ENCODE measurements at places on chromosomes 12 and 14. TPM values are rescaled to one million over a fixed set of nuclear protein-coding genes. Genes with fewer than 3 reads are reported as not detected.

- no peak for DNase-seq
Observed at GRCh38 chr14:90336985-90337384, 5.2 kb upstream of the NRDE2 start.

DNA sequence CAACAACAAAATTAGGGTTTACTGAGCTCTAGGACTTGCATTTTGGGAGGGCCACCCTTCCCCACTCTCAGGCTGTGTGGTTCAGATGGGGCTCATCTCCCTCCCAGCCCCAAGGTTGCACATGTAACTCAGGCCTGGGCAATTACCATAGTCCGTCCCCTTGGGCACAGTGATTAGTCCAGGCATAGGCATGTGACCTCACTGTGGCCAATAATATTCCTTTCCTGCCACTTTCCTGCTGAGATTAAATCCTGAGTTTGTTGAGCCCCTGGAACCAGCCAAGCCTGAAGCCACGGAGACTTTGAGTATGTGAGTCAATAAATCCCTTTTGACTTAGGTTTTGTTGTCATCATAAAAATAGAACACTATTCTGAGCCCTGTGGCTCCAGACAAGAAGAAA is 113.0 kb downstream of the AACS start:
- DNase-seq, result no peak

- no peak for DNase-seq
Observed at GRCh38 chr12:133120385-133121191, 9.5 kb downstream of the ZNF891 start.

SOAT2 gene
- 0.13 TPM for total RNA-seq

GRCh38 chr14:93778453-93778852 is 9.8 kb downstream of the PRIMA1 start:
- no peak for DNase-seq

DNA sequence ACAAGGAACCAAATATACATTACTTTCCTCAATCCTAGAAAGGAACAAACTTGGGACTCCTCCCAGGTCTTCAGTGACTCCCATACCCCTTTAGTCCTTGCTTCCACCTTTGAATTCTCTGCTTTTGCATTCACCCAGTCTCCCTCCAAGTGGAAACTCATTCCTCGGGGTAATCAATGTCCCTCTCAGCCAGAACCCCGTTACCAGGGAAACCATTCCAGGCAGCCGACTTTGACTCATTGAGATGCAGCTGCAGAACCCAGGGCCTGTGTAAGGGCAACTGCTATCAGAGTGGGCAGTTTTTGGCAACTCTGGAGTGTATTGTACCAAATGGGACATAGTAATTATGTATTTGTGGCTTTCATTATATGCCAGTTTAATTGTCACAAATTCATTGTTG is 186.2 kb downstream of the NRXN3 start:
- no peak for DNase-seq

DNA sequence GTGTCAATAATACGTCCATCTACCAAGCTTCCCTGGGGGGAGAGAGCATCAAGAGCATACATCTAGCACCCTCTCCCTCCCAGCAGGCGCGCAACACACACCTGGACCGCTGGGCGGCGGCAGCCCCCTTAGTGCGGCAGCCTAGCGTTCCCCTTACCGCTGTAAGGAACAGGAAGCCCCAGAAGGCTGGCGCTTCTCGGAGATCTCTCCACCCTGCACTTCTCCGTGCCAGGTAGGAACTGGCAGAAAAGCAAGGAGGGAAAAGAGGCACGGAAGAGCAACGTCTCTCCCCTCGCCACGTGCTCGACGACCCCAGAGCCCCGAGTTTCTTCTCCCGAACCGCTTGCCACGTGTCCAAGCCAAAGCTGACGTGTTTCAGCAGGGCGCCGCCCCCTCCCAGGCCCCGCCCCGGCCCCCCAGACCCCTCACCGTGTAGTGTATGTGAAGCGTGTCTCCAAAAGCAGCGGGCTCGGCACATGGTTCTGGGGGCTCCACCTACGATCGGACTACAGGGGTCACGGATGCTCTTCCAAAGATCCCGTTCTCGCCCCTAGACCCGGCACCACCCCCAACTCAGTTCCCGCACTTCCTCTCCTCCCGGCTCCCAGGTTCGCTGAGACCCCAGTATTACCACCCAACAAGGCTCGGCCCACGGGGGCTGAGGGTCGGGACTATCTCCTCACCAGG is 532 bp downstream of the FKBP11 start:
- peak; percentile 25 for DNase-seq

- DNase-seq, result no peak
Observed at GRCh38 chr12:132888852-132889251, 1.4 kb upstream of the CHFR start.

GRCh38 chr14:68666236-68666635 is 126.6 kb downstream of the ZFP36L1 start:
- peak; percentile 5 for DNase-seq

DNA sequence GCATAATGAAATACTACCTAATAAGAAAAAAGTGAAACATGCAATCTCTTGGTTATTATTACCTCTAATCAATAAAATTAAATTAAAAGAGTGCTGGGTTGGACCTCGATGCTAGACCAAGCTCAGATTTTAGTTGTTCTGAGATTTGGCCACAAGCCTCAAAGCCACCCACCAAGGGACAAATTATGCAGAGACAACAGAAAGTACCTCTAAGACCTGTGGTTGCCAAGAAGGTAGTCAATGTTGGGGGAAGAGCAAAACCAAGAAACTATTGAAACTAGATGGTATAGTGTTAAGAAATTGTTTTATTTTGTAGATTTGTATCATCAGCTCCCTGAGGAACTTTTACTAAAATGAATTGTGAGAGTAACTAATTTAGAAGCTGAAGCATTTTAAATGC is 43.8 kb upstream of the ARID2 start:
- no peak for DNase-seq

DNA sequence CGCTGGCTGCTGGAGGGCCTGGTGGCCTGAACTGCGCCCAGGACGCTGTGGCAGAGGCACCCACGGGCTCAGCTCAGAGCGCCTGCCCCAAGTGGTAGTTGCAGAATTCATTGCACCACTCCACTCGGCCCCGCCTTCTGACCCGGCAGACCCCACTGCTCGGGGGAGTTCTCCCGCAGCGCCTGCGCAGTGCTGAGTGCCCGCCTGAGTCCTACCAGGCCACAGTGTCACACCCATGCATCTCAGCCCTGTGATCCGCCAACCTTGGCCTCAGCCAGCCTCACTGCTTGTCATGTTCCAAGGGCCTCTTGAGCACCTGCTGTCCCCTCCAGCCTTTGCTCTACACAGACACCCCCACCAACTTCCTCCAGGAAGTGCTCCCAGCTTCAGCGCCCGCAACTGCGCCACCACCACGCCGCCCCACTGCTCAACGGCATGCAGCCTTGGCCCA is 12.2 kb downstream of the DEGS2 start:
- no peak for DNase-seq

DNA sequence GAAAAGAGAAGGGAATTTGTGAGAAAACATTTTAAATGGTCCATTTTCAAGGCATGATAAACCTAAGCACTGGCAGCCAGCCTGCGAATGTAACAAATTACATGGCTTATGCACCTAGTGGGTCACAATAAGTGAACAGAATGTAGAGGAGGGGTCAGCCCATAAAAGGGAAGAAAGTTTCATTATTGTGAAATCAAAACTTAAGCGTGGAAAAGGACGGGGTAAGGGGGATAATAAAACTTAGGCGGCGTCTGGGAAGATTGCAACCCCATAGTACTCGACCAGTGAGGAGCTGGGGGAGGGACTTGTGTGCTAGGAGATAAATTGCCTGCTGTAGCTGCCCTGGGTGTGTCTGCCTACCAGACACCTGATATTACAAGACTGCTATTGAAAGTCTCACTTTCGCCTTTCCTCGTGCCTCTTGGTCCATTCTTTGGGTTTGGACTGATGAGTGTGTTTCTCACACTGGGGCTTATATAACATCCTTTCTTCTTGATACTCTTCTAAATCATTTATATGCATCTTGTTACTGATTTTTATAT is 40.6 kb downstream of the ZDHHC17 start:
- DNase-seq, result no peak

DNA sequence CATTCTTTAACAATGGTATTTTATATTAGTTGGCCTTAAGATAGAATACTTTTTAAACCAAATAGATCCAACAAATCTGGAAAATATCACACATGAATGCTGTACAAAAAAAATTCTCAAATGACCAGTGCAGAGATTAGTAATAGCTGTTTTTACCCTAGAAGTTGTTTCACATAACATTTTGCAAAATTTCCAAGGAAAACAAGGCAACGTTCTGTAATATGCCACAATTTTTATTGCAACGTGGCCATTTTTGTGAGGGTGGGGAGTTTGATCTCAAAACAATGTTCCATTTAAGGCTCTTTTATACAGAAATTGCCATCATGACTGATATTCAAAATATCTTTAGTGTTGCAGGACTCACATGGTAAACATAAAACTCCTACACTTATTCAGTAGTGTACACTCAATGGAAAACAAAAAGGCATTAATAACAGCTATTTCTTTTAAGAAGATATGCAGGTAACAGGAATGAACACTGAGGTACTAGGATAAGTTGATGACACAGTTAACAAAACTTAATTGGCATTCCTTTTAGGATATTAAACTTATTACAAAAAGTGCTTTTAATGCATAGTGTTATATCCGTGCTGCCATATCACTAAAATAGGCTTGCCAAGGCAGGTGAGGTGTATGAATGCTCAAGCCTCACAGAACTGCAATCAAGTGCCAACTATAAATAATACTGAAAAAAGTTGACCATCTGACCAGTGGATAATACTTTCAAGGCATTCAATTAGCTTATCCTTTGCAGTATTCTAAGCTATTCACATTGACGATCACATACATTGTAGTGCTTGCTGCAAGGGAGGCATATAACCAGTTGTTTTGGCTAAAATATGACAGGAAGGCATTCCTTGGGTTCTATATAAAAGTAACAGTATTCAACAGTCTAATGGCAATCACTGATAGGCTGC is 2.3 kb downstream of the CFL2 start:
- DNase-seq, result no peak

DNA sequence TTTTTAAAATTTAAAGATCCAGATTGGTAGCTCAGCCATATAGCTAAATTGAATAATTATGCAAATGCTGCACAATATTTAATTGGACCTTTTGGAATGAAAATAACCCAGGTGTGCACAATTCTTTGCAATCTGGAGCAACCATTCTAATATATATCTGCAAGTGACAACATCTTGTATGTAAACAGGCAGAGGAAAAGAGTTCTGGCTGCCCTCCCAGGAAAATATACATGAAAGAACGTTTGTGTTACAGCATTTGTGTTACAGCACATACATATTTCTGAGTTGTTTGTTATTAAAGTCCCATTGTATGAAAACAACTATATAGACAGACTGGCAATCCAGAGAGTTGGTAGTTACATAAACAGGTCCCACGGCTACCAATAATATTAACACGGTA is 377.5 kb downstream of the DIO2 start:
- DNase-seq, result no peak

DNA sequence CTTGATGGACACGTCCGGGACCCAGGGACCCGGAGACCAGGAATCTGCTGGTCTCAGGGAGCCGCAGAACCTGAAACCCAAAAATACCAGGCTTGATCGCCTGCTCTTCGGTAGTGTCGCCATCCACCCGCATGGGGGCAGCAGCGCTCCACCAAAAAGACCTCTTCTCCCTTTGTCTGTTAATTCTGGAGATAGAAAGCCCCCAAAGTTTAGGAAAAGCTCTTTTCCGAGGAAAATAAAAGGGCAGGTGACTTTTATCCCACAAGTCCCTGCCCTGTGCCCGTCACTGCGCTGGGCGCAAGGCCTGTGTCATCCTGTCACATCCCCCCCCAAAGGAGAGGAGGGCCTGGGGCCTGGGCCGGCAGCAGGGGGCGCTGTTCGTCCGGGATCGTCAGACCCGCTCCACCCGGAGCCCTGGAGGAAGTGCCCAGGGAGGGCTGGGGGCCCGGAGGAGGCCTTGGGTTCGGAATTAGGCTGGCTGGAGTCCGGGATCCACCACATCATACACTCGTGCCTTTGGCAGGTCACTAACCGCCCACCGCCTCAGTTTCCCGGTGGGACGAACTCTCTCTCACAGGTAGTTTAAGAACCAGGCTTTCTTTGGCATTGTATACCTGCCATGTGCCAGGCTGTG is 31.9 kb downstream of the DAD1 start:
- peak; percentile 92 for DNase-seq

Data from mesothelial cell of epicardium (in vitro differentiated cells).